ENCODE measurements at places on chromosomes 2 and 18. TPM values are rescaled to one million over a fixed set of nuclear protein-coding genes. Genes with fewer than 3 reads are reported as not detected.

C1GALT1C1L gene
- not detected for total RNA-seq

GRCh38 chr2:41698678-41699422, 349.0 kb upstream of the PKDCC start:
- H3K36me3 ChIP-seq, result no peaks in the 10 kb centered on the region
- H3K4me3 ChIP-seq, result no peak overlapping the region
- DNase-seq, result no peak
- peaks cover 7% of the 10 kb centered on the region for H3K27me3 ChIP-seq
- H3K4me1 ChIP-seq, result no peaks in the 10 kb centered on the region
- no peak overlapping the region for H3K27ac ChIP-seq

DNA sequence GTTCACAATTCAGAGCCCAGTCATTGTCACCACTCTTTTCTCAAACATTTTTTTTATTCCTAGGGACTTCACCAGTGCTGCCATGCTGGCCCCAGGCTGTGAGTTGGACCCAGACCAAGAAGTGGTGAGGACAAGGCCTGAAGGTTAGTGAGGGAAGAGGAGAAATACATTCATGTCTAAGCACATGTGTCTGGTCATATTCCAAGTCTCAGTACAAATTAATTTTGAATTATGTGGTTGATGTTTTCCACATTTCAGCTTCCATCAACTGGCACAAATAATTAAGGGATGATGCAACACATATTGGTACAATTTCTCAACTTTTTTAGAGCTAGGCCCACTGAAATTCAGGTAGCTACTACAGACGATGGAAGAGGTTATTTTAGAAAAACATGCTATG, 106.6 kb upstream of the UPP2 start:
- no peak overlapping the region for H3K4me3 ChIP-seq
- H3K27me3 ChIP-seq, result peaks cover 2% of the 10 kb centered on the region
- H3K27ac ChIP-seq, result no peak overlapping the region

DNER gene
- not detected for total RNA-seq

- no peak overlapping the region for H3K27ac ChIP-seq
- H3K36me3 ChIP-seq, result no peaks in the 10 kb centered on the region
- no peak for DNase-seq
- no peaks in the 10 kb centered on the region for H3K27me3 ChIP-seq
- H3K4me1 ChIP-seq, result no peaks in the 10 kb centered on the region
Measured at GRCh38 chr18:24778810-24779418, 318.5 kb downstream of the HRH4 start.

TLX2 gene
- total RNA-seq, result 0.69 TPM

HOXD3 gene
- not detected for total RNA-seq

DNA sequence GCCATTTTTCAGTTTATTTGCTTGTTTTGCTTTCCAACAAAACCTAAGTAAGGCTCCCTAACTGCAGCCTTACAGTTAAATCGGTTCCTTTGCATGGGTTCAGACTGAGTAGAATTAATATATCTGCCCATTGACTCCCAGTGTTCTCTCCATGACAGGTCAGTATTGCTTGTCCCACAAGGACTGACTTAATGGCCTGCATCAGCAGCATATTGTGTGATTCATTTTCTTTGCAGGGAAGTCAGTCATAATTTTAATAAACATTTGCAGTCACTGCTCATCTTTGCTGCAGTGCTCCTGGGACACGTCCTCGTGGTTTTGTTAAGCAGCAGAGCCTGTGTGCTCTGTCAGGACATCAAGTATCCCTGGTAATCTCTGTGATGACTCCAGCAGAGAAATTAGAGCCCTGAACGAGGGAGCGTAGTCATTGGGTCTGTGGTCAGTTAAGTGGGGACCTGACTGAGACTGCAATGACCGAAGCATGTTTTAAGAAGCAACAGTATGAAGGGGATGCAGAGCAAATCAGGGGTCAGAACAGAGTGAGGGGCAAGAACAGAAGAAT, 93.3 kb downstream of the CDH20 start:
- no peaks in the 10 kb centered on the region for H3K4me1 ChIP-seq
- no peak overlapping the region for H3K27ac ChIP-seq
- no peaks in the 10 kb centered on the region for H3K36me3 ChIP-seq
- H3K27me3 ChIP-seq, result no peaks in the 10 kb centered on the region

CCDC74B gene
- total RNA-seq, result 1.5 TPM

DNA sequence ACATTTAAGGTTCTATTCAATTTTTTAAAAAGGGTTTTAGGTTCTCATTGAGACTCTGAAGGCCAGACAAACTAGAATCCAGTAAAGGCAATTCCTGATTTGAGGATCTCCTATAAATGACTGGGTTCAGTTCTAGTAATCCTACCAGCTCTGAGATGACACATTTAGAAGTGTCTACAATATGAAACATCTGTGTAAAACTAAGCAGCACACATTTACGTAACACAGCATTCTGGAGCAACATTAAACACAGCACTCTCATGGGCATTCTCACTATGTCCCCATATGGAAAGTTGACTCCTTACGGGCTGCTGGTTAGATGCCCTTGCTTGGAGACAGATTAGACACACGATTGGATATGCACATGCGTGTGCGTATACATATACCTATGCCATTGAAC, 114.4 kb downstream of the ZNF385B start:
- no peak overlapping the region for H3K4me3 ChIP-seq
- H3K27me3 ChIP-seq, result peaks cover 3% of the 10 kb centered on the region
- no peaks in the 10 kb centered on the region for H3K4me1 ChIP-seq
- no peaks in the 10 kb centered on the region for H3K36me3 ChIP-seq

- no peak for DNase-seq
- no peaks in the 10 kb centered on the region for H3K27me3 ChIP-seq
- H3K4me1 ChIP-seq, result no peaks in the 10 kb centered on the region
- no peak overlapping the region for H3K4me3 ChIP-seq
Measured at GRCh38 chr18:2258954-2259353, 312.4 kb downstream of the METTL4 start.

LGALSL gene
- 0.43 TPM for total RNA-seq

AQP12A gene
- total RNA-seq, result not detected

RPS27A gene
- 1,156 TPM for total RNA-seq

- peaks cover 54% of the 10 kb centered on the region for H3K36me3 ChIP-seq
- H3K27ac ChIP-seq, result no peak overlapping the region
- DNase-seq, result no peak
- no peaks in the 10 kb centered on the region for H3K27me3 ChIP-seq
Measured at GRCh38 chr18:63141778-63142176, 177.8 kb downstream of the BCL2 start.

DNA sequence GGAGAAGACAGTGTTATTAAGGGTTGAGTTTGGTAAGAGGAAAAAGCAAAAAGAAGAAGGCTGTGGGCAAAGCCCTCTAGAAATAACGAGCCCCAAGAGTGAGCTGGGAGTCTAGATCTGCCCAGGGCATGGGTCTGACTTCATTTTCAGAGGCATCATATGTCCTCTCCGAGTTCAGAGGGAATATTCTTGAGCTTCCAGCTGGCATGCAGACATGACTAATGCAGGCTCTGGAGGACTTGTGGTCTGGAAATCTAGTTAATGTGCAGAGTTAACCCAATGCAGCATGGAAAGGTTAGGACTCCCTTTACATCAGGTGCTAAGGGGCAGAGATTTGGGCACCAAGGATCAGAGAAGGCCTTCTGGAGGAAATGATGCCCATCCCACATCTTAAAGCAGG, 7.3 kb downstream of the ACMSD start:
- no peak overlapping the region for H3K4me3 ChIP-seq
- H3K4me1 ChIP-seq, result no peaks in the 10 kb centered on the region
- no peak for DNase-seq

DNA sequence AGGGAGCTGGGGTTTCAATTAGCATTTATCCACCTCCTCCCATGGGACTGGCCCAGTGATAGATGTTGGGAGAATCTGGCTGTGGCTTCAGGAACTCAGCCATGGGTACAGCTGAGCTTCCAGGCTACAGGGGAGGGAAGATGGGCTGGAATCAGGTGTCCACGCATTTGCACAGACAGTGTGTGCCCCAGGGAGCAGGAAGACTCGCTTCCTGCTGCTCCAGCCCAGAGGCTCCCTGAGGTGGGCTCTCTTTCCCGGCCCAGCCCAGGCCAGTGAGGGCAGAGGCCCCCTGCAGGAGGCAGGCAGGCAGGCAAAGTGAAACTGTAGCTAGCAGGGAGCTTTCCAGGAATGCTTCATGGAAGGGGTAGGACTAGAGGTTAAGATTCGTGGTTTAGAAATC, 28.7 kb downstream of the DYSF start:
- no peaks in the 10 kb centered on the region for H3K36me3 ChIP-seq
- H3K4me1 ChIP-seq, result no peaks in the 10 kb centered on the region
- H3K27ac ChIP-seq, result no peak overlapping the region
- H3K27me3 ChIP-seq, result peaks cover 20% of the 10 kb centered on the region

DNA sequence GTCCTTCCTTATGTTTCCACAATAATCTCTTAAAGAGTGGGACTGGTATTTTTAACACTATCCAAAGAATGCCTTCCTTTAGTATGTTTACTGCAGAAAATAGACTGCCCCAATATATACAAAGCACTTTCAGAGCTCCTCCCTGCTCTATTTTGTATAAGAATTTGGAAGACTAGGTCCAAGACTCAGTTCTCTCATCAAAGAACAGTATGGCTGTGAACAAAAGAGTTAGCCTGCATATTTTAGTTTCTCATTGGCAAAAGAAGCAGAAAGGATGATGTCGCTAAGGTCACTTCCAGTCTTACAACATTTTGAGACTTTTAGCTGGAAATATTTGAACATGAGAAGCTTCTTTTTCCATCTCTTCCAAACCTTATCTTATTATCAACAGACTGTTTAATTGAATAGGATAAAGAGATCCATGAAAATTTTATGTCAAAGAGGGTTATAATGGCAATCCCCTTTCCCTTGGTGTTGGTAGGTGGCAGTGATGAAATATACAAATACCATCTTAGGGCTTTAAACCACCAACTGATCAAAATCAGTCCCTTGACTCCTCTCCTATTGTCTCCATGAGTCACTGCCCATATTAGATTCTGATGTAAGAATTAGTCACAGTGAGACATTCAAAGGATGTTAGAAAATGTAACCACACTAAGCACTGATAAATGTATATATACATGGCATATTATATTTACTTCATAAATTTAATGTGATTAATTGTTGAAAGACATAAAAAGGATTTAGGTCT, 266.9 kb upstream of the DSEL start:
- H3K27ac ChIP-seq, result no peak overlapping the region
- no peak overlapping the region for H3K4me3 ChIP-seq
- no peak for DNase-seq
- H3K27me3 ChIP-seq, result no peaks in the 10 kb centered on the region

GRCh38 chr2:115649731-115650130, 1207.3 kb downstream of the DPP10 start:
- H3K27me3 ChIP-seq, result no peaks in the 10 kb centered on the region
- no peak for DNase-seq
- no peaks in the 10 kb centered on the region for H3K36me3 ChIP-seq
- no peak overlapping the region for H3K4me3 ChIP-seq
- H3K27ac ChIP-seq, result no peak overlapping the region

CAPN14 gene
- 0.17 TPM for total RNA-seq

GRCh38 chr2:13539296-13539695, 822.6 kb downstream of the TRIB2 start:
- H3K27ac ChIP-seq, result no peak overlapping the region
- no peaks in the 10 kb centered on the region for H3K27me3 ChIP-seq
- no peaks in the 10 kb centered on the region for H3K36me3 ChIP-seq
- H3K4me1 ChIP-seq, result no peaks in the 10 kb centered on the region

DNA sequence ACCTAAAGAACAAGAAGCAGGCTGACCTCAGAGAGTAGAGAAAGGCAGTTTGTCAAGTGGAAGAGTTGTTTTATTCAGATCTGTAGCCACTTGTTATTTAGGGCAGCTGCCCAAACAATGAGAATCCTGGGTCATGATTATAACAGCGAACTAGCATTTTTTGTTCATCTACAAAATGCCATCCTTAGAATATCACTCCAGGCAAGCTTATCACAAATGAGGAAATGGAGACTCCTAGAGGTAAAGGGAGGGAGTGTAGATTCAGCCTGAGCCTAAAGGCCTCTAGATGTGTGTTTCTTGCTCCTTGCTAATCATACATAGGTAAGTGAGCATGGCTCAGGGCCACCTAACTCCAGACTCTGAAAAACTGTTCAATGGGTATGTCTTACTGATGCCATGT, 126.1 kb downstream of the HNMT start:
- no peaks in the 10 kb centered on the region for H3K27me3 ChIP-seq
- DNase-seq, result no peak
- no peak overlapping the region for H3K4me3 ChIP-seq
- H3K4me1 ChIP-seq, result no peaks in the 10 kb centered on the region
- H3K36me3 ChIP-seq, result no peaks in the 10 kb centered on the region

DNA sequence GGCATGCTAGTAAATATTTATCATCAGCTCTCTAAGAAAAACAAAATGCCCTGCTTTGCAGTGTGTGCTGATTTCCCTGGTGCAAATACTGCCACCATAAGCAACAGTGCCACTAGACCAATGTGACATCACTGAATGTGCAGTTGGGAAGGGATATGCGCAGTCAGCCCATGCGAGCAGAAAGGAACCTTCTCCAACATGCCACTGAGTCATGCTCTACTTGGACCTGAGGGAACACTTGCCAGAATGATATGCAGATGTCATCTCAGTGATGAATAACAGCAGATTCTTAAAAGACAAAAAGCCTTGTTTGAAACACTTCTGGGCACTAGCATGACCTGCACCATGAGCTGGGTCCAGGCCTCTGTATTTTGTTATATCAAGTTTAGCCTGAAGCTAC, 55.3 kb upstream of the REL start:
- no peaks in the 10 kb centered on the region for H3K27me3 ChIP-seq
- H3K27ac ChIP-seq, result no peak overlapping the region

GNAL gene
- total RNA-seq, result not detected

DNA sequence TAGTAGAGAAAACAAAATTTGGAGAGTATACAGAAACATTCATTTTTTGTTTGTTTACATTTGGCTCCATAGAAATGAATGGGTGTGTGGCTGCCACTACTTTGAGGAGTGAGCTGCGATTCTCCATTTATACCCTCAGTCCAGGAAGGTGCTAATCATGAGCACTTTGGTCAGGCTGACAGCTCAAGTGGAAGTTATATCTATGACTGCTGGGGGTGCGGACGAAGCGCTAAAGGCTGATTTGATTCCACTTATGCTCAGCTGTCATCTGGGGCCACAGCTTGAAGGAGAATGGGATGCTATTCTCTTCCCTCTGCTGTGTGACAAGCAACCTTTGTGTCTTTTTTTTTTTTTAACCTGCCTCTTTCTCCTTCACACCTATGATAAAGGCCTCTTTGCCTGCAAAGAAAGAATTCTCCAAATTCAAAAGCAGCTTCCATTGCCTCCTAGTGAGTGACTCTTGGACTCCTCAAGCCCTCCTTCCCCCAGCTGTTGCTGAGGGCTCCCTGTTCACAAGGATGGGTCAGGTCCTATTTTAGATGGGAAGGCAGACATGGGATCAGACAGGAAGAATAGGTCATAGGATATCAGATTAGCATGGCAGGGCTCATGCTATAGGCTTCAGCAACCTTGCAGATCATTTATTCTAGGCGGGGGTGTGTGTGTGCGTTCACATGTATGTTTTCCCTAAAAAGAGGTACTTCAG, 201.6 kb downstream of the SETBP1 start:
- H3K27ac ChIP-seq, result no peak overlapping the region
- DNase-seq, result no peak
- no peaks in the 10 kb centered on the region for H3K36me3 ChIP-seq
- H3K4me1 ChIP-seq, result peaks cover 3% of the 10 kb centered on the region
- H3K4me3 ChIP-seq, result no peak overlapping the region

GRCh38 chr2:80326861-80327260, 22.3 kb upstream of the LRRTM1 start:
- H3K27me3 ChIP-seq, result peaks cover 2% of the 10 kb centered on the region
- H3K36me3 ChIP-seq, result no peaks in the 10 kb centered on the region
- no peaks in the 10 kb centered on the region for H3K4me1 ChIP-seq
- H3K27ac ChIP-seq, result no peak overlapping the region
- DNase-seq, result no peak

ECEL1 gene
- not detected for total RNA-seq

- H3K27ac ChIP-seq, result no peak overlapping the region
- no peak for DNase-seq
- no peaks in the 10 kb centered on the region for H3K4me1 ChIP-seq
- H3K36me3 ChIP-seq, result no peaks in the 10 kb centered on the region
Measured at GRCh38 chr18:66342577-66342976, 261.3 kb downstream of the CDH19 start.

ELOA2 gene
- total RNA-seq, result not detected

PPP3R1 gene
- 66.0 TPM for total RNA-seq

Data from activated naive CD8-positive, alpha-beta T cell treated with anti-CD3 and anti-CD28 coated beads, Interleukin-2, amount 10 ng/mL, durations not matched to agents 7 days and 5 days (primary cell).